ENCODE measurements at places on chromosomes 11 and 22. TPM values are rescaled to one million over a fixed set of nuclear protein-coding genes. Genes with fewer than 3 reads are reported as not detected.

GRCh38 chr22:43848366-43849171 is 13.7 kb downstream of the SULT4A1 start:
- no peak overlapping the region for H3K4me3 ChIP-seq
- no peaks in the 10 kb centered on the region for H3K4me1 ChIP-seq
- no peaks in the 10 kb centered on the region for H3K36me3 ChIP-seq
- no peak overlapping the region for H3K27ac ChIP-seq
- H3K27me3 ChIP-seq: no peaks in the 10 kb centered on the region

GRCh38 chr11:11813288-11813962 is 28.3 kb upstream of the USP47 start:
- H3K36me3 ChIP-seq: no peaks in the 10 kb centered on the region
- H3K4me3 ChIP-seq: no peak overlapping the region
- no peak overlapping the region for H3K27ac ChIP-seq
- H3K4me1 ChIP-seq: no peaks in the 10 kb centered on the region

GRCh38 chr11:121221496-121222200 is 70.9 kb upstream of the SC5D start:
- H3K27ac ChIP-seq: no peak overlapping the region
- DNase-seq: no peak
- no peaks in the 10 kb centered on the region for H3K36me3 ChIP-seq
- no peaks in the 10 kb centered on the region for H3K27me3 ChIP-seq
- H3K4me1 ChIP-seq: no peaks in the 10 kb centered on the region
- no peak overlapping the region for H3K4me3 ChIP-seq

Gene BACE1-AS
- 10.6 TPM for total RNA-seq

Gene RASGRP2
- total RNA-seq: 34.4 TPM

DNA sequence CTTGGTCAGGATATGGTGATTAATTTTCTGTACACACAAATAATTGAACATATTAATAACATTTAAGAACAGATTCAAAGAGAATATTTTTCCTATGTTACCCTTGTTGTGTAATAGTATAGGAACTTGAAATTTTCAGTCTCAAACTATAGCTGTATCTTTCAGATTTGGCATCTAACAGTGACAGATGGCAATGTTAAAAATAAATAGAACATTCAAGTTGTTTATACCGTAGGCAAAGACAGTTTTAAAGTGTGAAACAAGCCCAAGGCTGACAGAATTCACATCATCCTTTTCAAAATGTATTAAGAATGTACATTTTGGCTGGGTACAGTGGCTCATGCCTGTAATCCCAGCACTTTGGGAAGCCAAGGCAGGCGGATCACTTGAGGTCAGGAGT is 92.6 kb upstream of the TP53AIP1 start:
- no peaks in the 10 kb centered on the region for H3K4me1 ChIP-seq
- no peak for DNase-seq
- H3K27me3 ChIP-seq: no peaks in the 10 kb centered on the region

GRCh38 chr22:32957200-32957803 is 100.9 kb downstream of the SYN3 start:
- no peaks in the 10 kb centered on the region for H3K36me3 ChIP-seq
- no peaks in the 10 kb centered on the region for H3K4me1 ChIP-seq
- H3K27ac ChIP-seq: no peak overlapping the region

Gene EI24
- total RNA-seq: 174 TPM

DNA sequence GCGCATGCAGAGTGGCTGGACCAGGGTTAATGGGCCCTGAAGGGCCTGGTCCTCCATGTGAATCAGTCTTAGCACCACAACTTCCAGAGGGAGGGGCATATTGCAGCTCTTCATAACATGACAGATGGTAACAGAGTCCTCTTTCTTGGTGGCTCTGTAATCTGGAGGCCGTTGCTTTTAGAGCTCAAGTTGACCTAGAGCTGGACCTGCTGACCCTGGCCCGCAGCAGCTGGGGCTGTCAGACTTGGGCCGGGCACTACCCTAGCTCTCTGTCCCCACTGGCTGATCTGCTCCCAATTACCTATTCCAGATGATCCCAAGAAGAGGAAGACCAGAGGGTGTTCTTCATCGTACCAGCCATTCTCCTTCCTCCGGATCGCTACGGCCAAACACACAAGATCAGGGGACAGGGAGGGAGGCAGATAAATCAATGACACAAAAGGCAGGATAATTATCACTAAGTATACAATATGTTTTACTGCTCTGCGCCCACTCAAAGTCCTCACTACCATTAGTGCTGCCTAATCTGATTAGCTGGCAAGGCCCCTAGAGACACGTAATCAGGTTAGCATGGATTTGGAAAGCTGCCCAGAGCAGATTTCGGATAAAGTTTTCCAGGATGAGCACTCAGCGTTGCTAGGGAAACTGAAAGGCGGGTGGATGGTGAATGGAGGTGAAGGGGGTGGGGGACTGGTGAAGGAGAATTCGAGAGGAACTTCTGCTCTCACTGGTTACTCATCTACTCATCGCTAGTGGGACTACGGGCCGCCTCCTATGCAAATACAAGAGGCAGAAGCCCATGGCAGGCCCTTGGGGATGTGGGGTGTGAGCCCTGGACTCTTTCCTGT is 64.5 kb upstream of the PHOX2A start:
- no peak for DNase-seq
- H3K36me3 ChIP-seq: no peaks in the 10 kb centered on the region
- H3K4me1 ChIP-seq: no peaks in the 10 kb centered on the region
- H3K4me3 ChIP-seq: no peak overlapping the region
- no peaks in the 10 kb centered on the region for H3K27me3 ChIP-seq

- peaks cover 22% of the 10 kb centered on the region for H3K4me1 ChIP-seq
- H3K36me3 ChIP-seq: no peaks in the 10 kb centered on the region
- H3K27me3 ChIP-seq: peaks cover 28% of the 10 kb centered on the region
- peak; percentile 87 for DNase-seq
These were observed 2.3 kb downstream of the SIK2 start for GRCh38 chr11:111604392-111605009.

- DNase-seq: no peak
- no peaks in the 10 kb centered on the region for H3K4me1 ChIP-seq
- no peak overlapping the region for H3K27ac ChIP-seq
- H3K4me3 ChIP-seq: no peak overlapping the region
- H3K27me3 ChIP-seq: no peaks in the 10 kb centered on the region
These were observed 95.7 kb upstream of the NNMT start for GRCh38 chr11:114200351-114201133.

- no peaks in the 10 kb centered on the region for H3K27me3 ChIP-seq
- H3K36me3 ChIP-seq: peaks cover 68% of the 10 kb centered on the region
- H3K27ac ChIP-seq: peak overlapping the region; percentile 99
- peak overlapping the region; percentile 98 for H3K4me3 ChIP-seq
- no peak for DNase-seq
- peaks cover 40% of the 10 kb centered on the region for H3K4me1 ChIP-seq
These were observed 4.0 kb downstream of the RPL3 start for GRCh38 chr22:39315389-39315788.

- H3K36me3 ChIP-seq: no peaks in the 10 kb centered on the region
- no peak overlapping the region for H3K27ac ChIP-seq
- H3K4me3 ChIP-seq: no peak overlapping the region
- peaks cover 22% of the 10 kb centered on the region for H3K4me1 ChIP-seq
These were observed 33.0 kb downstream of the FAM168A start for GRCh38 chr11:73564903-73565302.

DNA sequence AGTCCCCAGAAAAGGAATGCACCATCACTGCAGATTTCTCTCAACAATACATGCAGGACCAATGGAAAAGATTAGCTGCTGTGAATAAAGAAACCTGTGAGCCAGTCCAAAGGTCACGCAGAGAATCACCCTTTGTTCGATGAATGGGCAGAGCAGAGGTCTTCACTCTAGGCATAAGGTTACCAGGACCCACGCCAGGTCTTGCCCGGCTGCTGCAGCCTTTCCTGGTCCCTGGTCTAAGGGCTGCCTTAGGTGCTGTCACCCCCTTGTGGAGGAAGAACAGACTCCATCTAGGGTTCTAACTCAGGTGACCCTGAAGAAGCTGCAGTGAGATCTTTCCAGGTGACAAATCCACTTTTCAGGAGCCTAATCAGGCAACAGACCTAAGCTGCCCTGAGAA is 29.0 kb upstream of the NAP1L4 start:
- H3K27me3 ChIP-seq: no peaks in the 10 kb centered on the region
- H3K36me3 ChIP-seq: peaks cover 47% of the 10 kb centered on the region
- no peak overlapping the region for H3K4me3 ChIP-seq
- H3K4me1 ChIP-seq: no peaks in the 10 kb centered on the region

GRCh38 chr11:15346907-15347306 is 232.2 kb downstream of the INSC start:
- H3K36me3 ChIP-seq: no peaks in the 10 kb centered on the region
- no peak for DNase-seq
- no peak overlapping the region for H3K4me3 ChIP-seq
- H3K27ac ChIP-seq: no peak overlapping the region
- H3K4me1 ChIP-seq: no peaks in the 10 kb centered on the region
- no peaks in the 10 kb centered on the region for H3K27me3 ChIP-seq

GRCh38 chr22:27724709-27725108 is 76.8 kb downstream of the MN1 start:
- no peak overlapping the region for H3K4me3 ChIP-seq
- H3K4me1 ChIP-seq: peaks cover 32% of the 10 kb centered on the region
- no peak overlapping the region for H3K27ac ChIP-seq

Gene SMC1B
- not detected for total RNA-seq
